Activated naive CD4-positive, alpha-beta T cell treated with anti-CD3 and anti-CD28 coated beads, Interleukin-2, amount 50 U/mL, for 16 hours (primary cell): ENCODE measurements at places on chromosomes 11 and 22.

DNA sequence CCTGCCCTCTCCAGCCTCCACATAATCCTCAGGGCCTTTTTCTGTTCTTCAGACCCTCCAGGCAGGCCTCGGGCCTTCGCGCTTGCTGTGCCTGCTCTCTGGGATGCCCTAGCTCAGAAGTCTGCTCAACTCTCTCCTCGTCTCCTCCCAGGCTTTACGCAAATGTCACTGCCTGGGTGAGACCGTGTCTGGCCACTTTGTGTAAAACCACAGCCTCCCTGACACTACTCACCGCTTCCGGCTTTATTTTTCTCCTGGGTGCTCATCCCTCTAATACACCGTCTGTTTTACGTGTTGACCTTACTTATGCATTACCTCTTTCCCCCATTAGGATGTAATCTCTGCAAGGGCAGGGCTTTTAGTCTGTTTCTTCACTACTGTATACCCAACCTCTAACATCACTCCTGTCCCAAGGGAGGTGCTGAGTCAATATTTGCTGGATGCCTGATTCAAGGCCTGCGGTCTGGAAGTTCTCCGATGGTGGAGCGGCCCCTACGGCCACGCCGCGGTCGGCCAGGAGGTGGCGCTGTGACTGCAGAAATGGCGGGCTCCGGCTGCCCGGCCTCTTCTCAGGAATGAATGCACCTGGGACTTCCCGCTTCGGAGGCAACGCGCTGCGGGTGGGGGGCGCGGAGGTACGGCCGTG lies 58.2 kb upstream of the THY1 start:
- DNase-seq = peak; percentile 67

GRCh38 chr11:1978720-1979473 lies 18.7 kb downstream of the H19 start:
- DNase-seq = no peak

DNA sequence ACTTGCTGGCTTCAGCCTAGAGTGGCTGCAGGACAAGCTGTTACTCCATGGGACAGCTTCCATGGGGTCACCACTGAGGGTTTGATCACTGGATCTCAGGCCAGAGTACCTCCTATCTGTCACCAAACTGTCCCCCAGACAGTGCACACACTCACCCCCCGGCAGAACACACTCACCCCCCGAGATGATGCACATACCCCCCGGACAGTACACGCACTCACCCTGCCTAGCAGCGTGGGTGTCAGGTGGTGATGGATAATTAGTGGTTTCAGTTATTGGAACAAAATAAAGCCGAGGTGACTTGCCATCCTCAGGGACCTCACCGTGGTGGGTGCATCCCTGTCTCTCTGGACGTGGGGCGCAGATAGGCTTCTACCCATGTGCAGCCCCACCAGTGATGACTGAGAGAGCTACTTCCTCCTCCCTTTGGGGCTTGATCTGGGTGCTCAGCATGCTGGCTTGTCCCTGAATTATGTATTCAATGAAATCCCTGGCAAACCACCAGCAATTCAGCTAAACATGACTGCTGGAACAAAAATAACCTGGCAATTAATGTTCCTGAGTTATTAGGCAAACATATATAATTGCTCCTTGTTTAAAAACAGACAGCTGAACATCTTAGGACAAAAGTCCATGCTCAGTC lies 18.9 kb downstream of the TANGO2 start:
- no peak for DNase-seq

GRCh38 chr11:87743007-87743406 lies 432.2 kb downstream of the RAB38 start:
- no peak for DNase-seq

- DNase-seq = no peak
Observed at GRCh38 chr11:92480499-92480898, 255.9 kb downstream of the FAT3 start.

GRCh38 chr11:84648471-84648870 lies 978.7 kb downstream of the DLG2 start:
- DNase-seq = no peak

DNA sequence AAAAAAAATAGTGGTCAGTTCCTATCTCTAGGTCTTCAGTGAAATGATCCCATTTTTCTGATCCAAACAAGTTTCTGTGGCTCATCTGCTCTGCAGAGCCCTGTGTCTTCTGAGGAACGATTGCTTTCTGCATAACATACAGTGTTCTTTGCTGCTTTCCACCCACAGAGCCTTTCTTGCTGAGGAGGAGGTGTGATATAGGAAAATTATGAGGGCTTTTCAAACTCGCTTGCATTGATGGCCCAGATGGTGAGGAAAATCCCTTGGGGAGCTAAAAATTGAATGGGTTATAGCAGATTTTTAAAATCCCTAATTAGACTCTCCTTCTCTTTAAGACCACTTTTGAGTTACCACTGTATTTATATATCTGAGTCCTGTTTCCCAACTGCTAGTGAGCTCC lies 31.3 kb downstream of the JAM3 start:
- no peak for DNase-seq

DNA sequence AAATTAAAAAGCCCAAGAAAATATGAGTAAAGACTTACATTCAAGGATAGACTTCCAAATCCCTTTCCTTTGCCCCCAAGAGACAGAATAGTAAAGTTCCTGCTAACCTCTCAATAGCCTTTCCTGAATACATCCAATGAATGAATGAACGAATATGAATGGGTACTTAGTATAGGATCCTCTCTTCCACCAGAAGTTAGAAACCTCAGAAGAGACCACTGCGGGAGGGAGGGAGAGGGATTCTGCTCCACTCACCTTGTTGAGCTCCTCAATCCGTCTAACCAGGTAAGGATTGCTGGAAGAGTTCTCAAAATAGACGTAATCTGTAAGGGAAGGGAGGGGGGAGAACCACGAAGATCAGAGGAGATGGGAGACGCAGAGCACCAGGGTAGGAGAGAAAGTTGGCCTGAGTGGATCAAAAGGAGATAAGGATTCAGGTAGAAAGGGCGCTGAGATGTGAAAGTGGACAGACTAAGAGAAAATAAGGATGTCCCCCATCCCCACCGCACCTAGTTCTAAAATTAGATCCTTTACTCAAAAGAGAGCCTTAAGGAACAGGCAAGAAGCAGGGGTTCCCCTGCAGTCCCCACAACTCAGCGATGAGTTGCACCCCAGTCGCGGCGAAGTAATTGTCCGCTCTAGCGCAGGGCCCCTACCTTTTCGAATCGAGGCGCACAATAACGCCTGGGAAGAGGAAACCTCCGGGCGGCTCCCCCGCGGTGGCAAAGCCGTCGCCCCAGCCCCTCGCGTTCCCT lies 1.1 kb downstream of the MTA2 start:
- no peak for DNase-seq

- no peak for DNase-seq
Observed at GRCh38 chr11:1748636-1749394, 1.6 kb downstream of the IFITM10 start.

- DNase-seq = no peak
Observed at GRCh38 chr22:23926561-23926960, 32.4 kb downstream of the MIF start.

GRCh38 chr22:50008151-50009040 lies 4.2 kb downstream of the IL17REL start:
- DNase-seq = no peak

GRCh38 chr22:30396871-30397655 lies at the start of gene SEC14L2:
Gene SEC14L2, plus strand, starts transcription at chr22:30397018. Its CDS starts 99 bp downstream, at chr22:30397117.
- DNase-seq = peak; percentile 69

GRCh38 chr11:46072172-46072964 lies 48.9 kb downstream of the PHF21A start:
- DNase-seq = no peak

- DNase-seq = no peak
Observed at GRCh38 chr22:46085828-46086576, 64.3 kb upstream of the PPARA start.

DNA sequence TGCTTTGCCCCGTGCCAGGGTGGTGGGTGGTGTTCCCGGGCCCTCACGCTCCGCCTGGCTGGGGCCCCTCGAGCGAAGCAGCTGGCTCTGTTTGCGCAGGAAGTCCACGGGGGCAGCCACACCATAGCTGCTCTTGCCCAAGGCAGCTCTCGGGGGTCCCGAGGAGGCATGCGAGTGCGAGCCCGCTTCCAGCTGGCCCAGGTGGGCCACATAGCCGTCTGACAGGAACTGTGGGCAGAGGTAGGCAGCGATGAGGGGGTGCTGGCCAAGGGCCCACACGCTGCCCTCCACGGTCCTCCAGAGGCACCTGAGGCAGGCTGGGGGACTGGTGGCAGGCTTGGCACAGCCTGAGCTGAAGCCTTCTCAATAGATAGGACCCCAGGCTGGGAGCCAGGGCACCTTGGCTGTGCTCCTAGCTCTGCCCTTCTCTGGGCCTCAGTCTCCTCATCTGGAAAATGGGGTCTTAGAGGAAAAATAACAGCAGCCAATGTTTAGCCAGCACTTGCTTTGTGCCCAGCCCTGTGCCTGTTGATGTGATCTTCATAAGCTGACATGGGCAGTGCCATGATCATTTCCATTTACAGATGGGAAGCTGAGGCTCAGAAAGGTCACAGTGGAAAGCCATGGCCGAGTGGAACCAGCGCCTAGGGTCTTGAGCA lies 9.4 kb downstream of the AIP start:
- DNase-seq = no peak

- no peak for DNase-seq
Observed at GRCh38 chr22:45636683-45637082, 35.0 kb upstream of the ATXN10 start.

DNA sequence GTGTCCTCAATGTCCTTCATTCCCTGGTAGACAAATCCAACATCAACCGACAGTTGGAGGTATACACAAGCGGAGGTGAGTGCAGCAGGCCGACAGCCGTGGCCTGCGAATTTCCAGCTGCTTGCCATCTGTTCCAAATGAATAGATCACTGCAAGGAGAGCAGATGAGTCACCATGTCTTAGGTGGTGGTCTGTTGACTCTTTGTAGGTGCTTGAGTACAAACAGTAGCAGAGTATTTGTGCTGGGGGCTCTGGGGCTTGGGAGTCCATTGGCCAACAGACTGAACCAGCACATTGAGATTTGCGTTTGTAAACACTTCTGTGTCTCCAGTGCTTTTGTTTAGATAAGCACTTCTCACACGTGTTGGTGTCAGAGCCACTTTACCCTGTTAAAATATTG lies 21.1 kb downstream of the EIF3L start:
- no peak for DNase-seq
